ENCODE measurements at places on chromosomes 6 and 20.

- DNase-seq: peak; percentile 76
Measured at GRCh38 chr6:113102761-113103160, 754.4 kb upstream of the MARCKS start.

DNA sequence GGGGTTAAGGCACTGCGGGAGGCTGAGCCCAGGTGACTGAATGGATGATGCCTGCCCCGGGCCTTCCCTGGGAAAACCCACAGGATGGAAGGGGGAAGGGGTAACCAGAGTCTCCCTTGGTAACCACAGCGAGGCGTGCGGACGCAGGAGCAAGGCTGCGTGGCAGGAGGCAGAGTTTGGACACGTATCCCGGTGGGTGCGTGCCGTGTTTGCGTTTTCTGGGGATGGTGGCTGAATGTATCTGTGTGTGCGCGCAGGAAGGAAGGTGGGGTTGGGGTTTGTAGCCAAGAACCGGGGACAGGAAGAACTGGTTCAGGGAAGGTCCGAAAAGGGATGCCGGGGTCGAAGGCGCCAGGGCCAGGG is 1.8 kb downstream of the MDGA1 start:
- DNase-seq: peak; percentile 26

- DNase-seq: no peak
Measured at GRCh38 chr6:11278207-11278559, 45.7 kb upstream of the NEDD9 start.

DNA sequence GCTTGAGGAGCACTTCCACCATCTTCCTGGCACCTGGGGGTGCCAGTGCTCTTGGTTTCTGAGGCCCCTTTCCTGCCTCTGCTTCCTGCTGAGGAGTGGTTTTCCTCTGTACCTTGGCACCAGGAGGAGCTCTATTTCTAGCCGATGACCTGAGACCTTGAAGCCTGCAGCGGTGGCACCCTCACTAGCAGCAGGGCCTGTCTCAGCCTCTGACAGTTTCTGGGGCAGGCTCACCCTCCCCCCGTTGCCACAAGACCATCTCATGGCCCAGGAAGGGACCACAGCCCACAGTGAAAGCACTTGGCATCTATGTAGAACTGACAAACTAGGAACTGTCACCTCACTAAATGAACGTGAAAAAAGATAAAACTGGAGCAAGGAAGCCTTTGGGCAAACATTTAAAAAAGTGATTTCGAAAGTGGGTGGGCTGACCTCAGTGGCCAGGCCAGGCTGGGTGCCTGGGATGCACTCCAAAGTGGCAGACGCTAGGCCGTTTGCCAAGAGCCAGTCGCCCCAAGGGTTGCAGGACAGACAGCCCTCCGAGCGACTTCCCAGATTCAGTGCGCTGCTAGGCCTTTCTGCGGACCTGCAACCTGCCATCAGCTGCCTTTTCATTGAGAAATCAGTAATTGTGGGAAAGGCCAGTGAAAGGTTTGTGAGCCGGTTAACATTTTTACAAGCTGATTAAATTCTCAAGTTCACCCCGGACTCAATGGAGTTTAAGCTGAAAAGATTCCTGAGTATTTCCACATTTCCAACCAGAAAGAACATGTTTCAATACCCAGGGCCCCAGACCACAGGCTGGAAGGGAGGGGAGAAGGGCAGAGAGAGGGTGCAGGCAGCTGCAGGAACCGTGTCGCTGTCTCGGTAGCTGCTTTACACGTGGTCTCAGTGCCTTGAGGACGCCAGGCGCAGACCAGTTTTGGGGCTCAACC is 303.7 kb downstream of the ESR1 start:
- no peak for DNase-seq

DNA sequence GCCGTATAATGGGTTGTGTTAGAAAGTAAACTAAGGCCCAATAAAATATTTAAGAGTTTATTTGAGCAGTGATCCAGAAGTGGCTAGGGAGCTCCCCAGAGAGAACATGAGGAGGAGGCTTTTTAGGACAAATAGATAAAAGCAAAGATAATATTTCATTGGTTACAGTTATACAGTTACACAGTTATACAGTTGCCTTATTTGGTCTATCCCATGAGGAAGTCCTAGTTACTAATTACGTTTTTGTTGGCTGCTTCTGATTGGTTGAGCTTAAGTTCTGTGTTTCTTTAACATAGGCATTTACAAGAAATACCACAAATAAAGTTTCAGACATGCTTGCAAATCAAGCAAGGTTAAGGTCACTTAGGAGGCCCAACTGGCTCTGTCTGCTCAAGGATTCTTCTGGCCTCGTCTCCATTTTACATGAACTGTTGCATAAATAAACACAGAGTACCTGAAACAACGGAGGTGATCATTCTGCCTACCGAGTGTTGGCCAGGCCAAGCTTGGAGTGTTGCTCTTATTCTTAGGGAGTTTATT is 7.0 kb downstream of the UBD start:
- peak; percentile 74 for DNase-seq

GRCh38 chr6:1271071-1271763 is 40.7 kb upstream of the FOXQ1 start:
- no peak for DNase-seq

DNA sequence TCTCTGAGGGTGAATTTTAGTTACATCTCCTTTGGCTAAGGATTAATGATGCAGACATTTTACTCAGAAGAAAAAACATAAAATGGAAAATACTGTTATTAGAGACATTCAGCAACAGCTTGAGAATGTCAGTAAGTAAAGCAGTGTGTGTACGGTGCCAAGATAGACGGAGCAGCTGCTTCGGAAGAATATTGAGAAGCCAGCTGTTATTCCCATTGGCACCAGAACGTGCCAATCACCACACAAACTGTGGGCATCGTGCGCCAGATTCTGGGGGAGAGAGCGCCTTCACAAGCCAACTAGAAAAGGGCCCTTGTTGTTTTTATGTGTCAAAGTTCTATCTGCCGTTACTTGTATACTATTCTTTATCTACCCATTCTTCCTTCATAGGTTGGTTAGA is 163.4 kb downstream of the MTFR2 start:
- DNase-seq: no peak

GRCh38 chr6:161503570-161503969 is 229.7 kb upstream of the AGPAT4 start:
- no peak for DNase-seq

DNA sequence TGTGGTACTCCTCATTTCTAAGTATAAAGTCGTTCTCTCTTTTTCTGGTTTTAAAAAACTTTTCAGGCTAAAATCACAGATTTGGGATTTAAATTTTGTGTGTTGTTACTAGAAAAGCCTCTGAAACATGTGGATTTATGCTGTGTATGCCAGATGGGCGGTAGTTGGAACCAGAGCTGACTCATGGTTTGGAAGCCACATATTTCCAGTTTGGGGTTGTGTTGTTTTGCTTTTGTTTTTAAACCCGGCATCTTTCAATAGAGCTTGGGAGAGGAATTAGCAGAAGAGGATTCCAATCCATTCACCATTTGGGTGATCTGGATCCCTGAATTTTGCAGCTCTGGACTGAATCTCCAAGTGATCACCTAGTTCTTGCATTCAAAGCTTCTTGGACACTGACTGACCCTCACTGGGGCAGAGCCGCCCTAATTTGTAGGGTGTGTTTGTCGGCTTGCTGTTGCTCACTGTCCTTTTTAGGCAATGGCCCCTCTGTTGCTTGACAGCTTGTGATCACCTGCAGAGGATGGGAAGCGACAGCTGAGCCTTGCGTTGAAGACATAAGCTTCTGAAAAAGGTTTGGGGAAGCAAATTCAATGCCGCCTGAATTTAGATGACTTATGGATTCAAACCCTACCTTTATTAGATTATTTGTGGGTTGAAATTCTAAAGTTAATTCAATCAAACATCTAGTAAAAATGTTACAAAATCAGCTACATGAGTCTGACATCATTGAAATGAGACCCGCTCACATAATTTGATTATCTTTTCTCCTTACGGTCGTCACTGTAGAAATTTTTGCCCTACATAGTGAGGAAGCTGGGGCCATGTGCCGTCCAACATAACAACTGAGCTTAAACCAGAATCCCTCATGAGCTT is 79.9 kb upstream of the CD83 start:
- DNase-seq: peak; percentile 86

DNA sequence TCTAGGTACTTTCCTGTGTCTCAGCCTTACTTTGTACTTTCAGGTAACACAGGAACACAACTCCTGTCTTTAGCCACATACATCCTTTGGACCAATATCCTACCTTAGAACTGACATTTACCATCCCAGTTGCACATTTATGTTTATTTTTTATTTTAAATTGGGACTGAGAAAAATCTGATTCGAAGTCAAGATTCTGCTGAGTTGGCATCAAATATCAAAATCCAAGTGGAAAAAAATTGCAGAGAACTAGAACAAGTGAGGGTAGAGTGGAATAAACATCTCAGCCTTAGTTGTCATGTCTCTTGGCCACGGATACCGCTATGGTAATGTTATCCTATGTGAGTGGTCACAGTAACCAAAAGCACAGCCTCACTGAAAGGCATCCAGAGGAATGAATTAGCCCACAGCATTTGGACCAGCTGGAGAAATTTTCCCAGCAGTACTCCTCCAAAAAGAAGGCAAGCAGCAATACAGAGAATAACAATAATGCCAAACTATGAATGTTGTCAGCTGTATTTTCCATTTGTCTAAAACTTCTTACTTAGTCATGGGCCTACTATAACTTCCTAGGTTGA is 17.6 kb upstream of the EYA4 start:
- no peak for DNase-seq

DNA sequence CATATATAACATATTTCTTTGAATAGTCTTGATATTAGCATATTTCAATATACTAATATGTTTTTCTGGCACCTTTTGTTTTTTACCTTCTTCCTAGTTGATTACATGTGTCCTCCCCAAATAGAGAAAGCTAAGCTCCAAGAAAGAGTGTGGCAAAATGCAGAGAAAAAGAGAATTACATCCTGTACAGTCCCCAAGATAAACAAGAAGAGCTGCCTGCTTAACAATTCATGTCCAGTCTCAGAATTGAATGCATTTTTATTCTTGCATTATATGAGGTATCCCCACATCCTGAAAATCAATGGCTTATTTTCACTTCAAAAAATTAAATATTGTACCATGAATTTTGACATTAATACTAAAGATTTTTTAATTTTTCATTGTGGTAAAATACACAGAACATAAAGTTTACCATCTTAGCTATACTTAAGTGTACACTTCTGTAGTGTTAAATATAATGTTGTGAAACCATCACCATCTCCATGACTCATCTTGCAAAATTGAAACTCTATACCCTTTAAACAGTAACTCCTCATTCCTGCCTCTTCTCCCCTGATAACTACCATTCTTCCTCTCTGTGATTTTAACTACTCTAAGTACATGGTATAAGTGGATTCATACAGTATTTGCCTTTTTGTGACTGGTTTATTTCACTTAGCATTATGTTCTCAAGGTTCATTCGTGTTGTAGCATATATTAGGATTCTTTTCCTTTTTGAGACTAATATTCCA is 490.3 kb downstream of the COL12A1 start:
- DNase-seq: peak; percentile 40

DNA sequence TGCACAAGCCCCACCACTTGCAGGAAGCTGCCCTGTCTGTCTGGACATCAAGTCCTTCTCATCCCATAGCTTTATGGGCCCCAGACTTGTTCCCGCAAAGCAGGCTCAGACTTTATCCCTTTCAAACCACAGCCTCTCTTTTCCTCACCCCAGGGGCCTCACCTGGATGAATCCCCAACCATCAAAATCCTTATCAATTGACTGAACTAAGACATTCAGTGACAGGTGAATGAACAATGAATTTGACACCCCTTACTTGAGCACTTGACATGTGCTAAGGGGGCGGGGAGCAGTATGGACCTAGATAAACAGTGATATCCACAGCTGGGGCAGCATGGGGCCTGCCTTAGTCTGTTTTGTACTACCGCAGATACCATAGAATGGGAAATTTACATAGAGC is 5.0 kb downstream of the RAB44 start:
- no peak for DNase-seq

- no peak for DNase-seq
Measured at GRCh38 chr6:1574890-1575209, 34.9 kb upstream of the FOXC1 start.

DNA sequence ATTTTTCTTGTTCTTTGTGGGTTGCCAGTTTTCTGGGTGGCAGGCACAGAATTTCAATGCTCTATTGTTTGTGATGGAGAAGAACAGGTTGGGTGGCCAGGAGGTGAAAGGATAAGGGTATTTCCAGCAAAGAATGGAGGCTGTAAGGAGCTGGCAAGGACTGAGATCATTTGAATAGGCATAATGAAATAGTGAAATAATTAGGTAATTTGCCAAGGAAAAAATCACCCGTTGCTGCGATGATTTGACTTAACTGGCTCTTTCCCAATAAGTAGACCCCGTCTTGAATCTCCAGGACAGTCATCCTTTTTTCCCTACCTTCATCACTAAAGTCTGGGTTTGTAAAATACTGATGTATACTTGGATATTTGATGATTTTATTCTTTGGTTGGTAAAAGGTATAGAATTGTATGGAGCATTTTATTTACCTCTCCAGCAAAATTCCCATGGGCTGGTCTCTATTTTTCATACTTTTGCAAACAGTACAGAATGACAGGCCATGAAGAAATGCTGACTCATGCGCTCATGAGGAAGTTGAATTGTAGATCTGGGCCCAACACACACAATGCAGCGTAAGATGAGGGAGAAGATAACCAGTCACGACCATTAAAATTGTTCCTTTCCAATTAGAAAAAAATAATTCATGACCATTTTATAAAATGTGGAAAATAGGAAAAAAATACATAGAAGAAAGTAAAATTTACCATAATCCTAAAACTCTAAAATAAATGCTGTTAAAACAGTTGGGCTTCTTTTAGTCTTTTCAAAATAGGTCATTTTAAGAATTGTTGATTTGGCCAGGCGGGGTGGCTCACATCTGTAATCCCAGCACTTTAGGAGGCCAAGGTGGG is 2.4 kb upstream of the GCNT2 start:
- DNase-seq: peak; percentile 74

DNA sequence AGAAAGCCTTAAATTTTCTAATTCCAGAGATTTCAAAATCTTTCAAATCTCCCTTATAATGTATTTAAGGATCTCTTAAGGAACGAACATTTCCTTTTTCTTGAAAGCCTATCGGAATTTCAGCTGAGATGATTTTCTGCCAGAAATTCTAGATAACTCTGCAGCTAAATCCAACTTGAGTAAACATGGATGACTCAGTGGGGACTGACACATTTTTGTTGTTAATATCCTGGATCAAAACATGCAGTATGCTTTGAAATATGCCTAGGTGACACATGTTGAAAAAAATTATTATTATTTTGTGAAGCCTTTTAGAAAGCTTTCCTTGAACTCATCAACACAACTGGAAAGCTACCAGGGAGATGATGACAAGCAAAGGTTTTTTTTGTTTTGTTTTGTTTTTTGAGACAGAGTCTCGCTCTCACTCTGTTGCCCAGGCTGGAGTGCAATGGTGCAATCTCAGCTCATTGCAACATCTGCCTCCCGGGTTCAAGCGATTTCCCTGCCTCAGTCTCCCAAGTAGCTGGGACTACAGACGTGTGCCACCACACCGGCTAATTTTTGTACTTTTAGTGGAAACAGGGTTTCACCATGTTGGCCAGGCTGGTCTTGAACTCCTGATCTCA is 140.1 kb upstream of the SNX9 start:
- DNase-seq: peak; percentile 64

DNA sequence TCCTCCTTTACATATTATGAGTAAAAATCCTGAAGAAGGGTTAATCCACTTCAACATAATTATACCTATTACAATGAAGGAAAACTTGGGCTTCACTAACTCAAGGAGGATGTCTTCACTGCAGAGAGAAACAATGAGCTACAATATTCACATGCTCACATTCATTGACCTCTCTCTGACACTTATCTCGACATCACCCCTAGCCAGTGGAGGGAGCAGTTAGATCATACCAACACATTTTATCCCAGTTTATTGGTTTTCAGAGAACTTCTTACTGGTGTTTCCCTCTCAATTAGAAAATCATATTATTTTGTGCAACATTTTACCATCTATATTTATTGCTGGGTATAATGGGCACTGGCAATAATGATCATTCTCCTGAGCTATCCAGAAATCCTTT is 646.5 kb downstream of the TENT5A start:
- no peak for DNase-seq
